ENCODE measurements at places on chromosomes 6 and 20.

DNA sequence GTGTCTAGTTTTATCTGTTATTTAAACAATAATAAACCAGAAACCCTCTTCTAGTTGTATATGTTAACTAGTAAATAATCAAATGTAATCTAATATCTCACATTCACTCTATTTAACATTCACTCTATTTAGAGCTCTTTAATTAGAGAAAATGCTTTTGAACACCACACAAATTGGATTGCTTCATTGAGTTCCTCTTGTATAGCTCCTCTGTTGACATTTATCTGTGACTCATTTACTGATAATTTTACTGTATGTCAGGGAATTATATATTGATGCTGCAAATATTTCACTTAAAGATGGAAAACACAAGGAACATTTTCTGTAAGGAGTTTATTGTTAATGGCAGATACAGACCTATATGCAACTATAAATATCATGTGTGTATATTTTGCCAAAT is 594.6 kb downstream of the COL12A1 start:
- no peak for DNase-seq

DNA sequence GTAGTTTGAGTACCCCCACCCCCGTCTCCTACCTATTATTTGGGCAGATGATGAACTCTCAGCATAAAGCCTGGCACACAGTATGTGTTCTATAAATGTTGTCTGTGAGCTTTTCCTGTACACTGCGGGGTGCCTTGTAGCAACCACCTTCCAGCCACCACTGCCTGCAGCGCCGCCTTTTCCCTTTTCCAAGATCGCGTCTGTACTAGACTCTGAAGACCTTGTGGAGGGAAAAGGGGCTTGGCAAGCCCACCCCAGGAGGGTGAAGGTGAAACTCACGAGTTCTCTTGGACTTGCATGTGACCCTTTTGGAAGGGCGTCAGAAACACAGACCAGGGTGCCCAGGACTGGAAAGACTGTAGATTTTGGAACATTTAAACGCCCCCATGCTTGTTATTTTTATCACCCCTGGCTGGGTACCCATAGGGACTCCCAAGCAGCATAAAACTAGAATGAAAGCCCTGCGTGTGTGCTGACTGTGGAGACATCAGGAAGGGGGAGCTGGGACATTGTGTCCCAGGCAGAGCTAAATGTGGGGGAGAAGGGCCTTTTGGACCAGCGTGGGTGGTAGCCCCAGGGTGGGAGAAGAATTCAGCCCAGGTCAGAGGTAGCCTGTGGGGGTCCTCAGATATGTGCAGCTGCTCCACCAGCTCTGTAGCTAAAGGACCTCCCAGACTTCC is 8.3 kb downstream of the BAK1 start:
- no peak for DNase-seq

DNA sequence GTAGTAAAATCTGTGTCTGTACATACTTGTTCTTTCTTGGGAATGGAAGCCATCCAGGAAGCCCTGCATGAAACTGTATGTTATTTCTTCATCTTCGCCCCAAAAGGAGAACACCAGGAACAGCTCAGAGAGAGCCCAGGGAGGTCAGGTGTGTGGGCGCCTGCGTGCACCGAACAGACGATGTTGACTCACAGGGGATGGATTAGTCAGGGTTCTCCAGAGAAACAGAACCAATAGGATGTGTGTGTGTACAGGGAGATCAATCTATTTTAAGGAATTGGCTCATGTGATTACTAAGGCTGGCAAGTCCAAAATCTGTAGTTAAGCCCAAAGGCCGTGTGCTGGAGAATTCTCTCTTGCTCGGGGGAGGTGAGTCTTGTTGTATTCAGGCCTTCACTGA is 45.7 kb downstream of the RNASET2 start:
- DNase-seq, result no peak

- no peak for DNase-seq
Observed at GRCh38 chr6:139378882-139379341, 4.5 kb upstream of the CITED2 start.

DNA sequence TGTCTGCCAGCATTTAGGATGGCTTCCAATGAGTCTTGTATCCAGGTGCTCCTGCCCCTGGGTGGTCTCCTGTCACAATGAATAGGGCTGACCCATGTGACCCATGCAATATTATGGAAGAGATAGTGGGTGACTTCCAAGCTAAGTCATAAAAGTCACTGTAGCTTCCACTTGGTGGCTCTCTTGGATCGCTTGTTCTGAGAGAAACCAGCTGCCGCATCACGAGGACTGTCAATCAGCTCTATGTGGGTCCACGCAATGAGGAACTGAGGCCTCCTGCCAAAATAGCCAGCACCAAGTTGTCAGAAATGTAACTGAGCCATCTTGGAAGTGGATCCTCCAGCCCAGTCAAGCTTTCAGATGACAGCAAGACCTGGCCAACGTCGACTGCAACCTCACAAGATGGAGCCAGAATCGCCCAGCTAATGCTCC is 14.9 kb upstream of the MATN4 start:
- DNase-seq, result no peak

DNA sequence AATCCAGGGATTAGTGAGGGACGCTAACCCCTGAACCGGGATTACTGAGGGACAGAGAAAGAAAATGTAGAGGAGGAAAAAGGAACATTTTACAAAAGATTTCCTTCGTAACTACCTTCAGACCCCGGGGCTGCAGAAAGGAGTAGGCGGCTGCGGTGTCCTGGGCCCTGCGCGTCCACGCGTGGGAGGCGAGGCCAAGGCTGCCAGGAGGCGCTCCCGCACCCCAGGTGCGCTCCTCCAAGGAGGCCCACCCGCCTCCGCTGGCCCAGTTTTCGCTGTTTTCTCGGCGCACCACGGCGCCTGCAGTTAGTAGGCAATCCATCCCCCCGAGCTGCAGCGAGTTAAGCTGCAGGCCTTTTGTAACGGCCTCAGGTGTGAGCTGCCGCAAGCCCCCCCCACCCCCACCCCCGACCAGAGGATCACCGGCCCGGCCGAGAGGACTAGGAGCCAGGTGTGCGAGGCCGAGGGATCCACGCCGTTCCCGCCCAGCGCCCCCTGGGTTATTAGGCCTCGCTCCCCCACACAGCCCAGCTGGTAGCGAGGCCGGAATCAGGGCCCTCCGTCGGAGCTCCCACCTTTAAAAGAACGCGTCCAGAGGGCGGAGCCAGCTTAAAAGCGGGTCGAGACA is 380.3 kb upstream of the ARID1B start:
- DNase-seq, result no peak

DNA sequence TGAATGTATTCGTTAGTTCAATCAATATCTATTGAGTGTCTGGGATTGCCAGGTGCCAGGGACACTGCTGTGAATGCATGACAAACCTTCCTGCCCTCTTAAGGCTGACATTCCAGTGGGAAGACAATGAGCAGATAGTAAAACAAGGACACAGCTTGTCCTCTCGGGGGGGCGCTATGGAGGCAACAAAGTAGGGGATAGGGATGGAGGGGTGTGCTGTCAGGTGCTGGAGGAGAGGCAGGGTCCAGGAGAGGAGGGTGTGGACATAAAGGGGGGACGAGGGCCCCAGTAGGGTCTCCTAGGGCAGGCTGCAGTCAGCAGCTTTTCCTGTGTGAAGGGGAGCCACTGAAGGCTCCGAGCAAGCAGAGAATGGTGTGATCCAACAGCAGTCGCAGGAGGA is 198.2 kb upstream of the PDE10A start:
- no peak for DNase-seq

DNA sequence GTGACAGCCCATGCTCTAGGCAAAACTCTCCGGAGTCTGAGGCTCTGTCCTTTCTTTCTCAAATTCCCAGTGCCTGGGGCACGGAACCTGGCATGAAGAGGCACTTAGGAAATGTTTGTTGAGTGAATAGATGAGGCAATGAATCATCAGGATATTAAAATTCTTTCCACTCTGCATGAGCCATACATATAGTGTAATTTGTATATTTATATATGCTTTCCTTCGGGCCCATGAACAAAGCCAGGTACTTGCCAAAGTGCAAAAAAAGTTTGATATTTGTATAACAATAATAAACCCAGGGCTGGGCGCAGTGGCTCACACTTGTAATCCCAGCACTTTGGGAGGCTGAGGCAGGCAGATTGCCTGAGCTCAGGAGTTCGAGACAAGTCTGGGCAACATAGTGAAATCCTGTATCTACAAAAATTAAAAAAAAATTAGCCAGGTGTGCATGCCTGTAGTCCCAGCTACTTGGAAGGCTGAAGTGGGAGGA is 212.3 kb upstream of the ZNF217 start:
- DNase-seq, result no peak

DNA sequence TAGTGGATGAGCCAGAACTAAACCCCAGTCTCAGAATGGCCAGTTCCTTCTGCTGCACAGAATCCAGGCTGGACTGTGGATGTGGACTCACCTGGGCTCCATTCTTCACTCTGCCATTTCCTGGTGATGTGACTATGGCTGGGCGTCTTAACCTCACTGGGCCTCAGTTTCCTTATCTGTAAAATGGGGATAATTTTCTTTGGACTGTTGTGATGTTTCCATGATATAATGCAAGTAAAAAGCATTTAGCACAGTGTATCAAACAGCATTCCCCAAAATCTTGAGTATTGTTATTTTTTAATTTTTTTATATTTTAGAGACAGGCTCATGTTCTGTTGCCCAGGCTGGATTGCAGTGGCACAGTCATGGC is 5.9 kb upstream of the IP6K3 start:
- DNase-seq, result no peak

DNA sequence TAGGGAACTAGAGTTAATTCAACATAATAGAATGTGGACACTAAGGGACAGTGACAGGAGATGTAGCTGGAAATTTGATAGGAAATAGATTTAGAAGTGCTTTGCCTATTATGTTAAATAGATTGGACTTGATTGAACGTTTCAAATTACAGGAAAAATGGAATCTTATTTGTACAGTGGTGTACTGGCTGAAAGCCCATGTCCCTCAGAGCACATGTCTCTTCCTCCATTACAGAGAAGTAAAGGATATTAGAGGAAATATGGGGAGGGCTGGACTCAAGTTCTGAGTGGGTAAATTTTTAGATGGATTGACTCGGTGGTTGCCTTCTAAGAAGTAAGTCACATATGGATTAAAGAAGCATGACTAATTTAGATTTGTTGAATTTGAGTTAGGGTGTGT is 11.4 kb downstream of the PKIB start:
- DNase-seq, result no peak

- DNase-seq, result no peak
Observed at GRCh38 chr6:11656491-11656890, 118.9 kb downstream of the TMEM170B start.

DNA sequence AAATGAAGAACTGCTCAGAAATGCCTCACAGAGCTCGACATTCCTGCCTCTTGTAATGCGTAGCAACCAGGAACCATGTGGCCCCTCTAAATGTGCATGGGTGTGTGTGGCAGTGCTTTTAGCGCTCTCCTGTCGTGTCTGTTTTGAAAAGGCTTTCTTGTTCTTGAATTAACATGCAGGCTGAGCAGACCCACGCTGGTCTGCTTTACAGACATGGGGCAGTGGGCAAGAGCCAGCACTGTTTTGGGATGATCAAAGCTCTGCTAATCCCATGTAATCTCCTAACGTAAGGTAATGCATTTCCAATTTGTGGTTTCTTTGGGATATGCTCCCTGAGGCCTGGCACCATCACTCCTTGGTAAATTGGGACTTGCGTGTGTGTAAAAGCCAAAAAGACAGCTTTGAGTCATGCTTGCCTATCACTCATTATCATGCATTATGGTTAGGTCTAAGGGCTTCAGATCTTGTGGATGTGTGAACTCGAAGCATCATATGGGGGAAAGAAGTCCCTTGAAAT is 11.8 kb downstream of the RIPOR2 start:
- no peak for DNase-seq

GRCh38 chr6:131368198-131368911 is 204.7 kb upstream of the ARG1 start:
- DNase-seq, result no peak

GRCh38 chr6:47141171-47141570 is 99.0 kb upstream of the ADGRF1 start:
- DNase-seq, result no peak

- DNase-seq, result no peak
Observed at GRCh38 chr6:56058636-56059035, 183.2 kb upstream of the BMP5 start.

GRCh38 chr20:57928181-57928967 is 218.6 kb upstream of the PMEPA1 start:
- DNase-seq, result no peak

DNA sequence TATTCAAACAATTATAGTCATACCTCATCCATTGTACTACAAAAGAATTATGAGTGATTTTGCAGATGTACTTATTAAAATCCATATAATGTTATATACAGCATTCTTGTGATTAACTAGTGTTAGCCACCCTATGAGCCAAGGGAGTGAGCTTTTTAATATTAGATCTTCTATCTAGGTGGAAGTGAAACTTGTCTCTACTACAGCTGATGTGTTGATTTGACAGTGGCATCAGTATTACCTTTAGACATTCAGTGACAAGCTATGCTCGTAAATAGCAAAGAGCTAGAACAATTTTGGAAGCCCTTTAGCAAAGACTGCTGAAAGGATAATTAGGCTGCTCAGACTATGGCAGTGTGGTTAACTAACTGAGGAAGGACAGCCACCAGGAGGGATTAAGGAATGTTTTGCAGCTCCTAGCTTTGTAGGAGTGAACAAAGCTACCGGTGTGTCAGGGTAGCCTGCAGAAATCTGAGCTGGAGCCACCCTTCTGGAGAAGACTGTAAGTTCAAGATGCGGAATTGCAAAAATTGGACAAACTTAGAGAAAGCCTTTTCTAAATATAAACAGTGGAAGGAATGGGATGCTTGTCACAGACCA is 73.7 kb downstream of the AFG1L start:
- no peak for DNase-seq

DNA sequence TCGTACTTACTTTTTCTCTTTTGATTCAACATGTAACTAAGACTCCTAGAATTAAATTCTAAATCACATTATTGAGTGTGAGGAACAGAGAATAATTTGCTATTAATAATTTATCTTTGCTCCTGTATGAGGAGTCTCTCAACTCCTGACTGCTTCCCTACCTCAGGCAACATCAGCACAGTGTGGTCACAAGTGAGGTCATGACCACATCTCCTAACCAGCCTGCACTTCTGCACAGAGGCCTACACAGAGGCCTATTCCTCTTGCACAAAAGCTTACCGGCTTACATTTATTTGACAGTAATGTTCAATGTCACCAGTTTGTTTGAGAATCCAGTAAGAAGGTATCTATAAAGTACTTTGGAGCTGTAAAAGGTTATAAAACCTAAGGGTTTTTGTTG is 637.4 kb upstream of the MARCKS start:
- DNase-seq, result no peak

- DNase-seq, result no peak
Observed at GRCh38 chr20:17494201-17494600, 37.0 kb downstream of the BFSP1 start.

DNA sequence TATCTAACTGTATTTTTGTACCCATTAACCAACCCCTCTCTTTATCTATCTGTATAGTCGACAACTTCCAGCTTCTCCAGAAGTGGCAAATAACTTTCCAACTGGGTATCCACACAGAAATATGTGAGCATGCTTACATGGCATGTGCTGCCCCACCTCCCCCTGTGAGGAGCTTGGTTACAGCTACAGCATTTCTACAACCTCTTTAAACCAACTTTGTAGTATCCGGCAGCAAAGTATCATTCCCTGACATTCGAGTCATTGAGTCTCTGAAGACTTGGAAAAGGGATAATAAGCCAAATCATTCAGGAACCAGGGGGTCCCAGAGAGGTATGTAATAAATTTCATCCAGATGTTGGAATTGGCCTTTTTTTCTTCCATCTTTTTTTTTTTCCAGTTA is 48.2 kb upstream of the ASIP start:
- DNase-seq, result no peak
